ENCODE measurements at places on chromosomes 4 and X.

GRCh38 chr4:163558539-163559044 is 64.1 kb downstream of the TMA16 start:
- no peak for DNase-seq

DNA sequence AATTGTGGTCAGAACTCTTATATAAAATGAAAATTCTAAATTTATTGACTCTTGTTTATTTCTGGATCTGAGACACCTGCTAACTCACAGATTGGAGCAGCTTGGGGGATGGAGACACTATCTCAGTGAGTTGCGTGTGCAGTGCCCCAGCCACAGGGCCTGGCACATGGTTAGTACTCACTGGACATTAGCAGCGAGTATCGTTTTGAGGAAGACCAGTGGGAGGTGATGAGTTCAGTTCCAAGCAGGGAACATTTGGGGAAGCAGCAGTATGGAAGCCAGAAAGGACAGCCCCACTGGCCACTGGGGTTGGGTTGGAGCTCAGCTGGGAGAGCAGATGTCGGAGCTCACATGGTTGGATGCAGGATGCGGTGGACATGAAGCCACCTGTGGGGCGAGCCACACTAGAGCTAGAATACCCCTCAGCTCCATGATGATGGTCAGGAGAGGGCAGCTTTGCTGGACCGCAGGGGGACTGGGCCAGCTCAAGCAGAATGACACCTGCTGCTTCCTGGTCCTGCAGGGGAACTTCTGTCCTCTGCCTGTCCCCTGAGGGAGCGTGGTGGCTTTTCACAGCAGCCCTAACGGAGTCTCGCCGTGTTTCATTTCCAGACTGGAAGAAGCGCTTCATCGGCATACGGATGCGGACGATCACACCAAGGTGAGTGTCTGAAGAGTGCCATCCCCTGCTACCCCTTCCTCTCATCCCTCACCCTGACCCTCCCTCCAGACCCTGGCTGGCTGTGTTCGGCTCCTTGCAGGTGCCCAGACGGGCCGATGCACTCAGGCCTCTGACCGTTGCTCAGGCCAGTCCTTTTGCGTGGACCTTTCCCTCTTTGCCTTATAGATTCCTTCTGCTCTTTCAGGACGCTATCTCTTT is 32.5 kb downstream of the HTRA3 start:
- no peak for DNase-seq

DNA sequence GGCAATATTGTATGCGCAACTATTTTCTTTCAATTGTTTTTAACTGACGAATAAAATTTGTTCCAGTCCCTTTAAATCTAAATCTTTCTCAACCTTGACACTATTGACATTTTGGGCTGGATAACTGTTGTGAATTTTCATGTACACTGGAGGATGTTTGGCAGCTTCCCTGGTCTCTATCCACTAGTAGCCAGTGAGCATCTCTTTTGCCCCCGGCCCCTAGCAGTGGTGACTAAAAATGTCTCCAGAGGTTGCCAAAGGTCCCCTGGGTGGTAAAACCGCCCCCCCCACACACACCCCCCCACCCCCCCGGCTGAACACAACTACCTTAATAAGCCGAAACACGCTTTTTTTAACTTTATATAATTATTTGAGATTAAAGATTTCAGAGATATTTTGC is 514 bp downstream of the FANCB start:
- no peak for DNase-seq

DNA sequence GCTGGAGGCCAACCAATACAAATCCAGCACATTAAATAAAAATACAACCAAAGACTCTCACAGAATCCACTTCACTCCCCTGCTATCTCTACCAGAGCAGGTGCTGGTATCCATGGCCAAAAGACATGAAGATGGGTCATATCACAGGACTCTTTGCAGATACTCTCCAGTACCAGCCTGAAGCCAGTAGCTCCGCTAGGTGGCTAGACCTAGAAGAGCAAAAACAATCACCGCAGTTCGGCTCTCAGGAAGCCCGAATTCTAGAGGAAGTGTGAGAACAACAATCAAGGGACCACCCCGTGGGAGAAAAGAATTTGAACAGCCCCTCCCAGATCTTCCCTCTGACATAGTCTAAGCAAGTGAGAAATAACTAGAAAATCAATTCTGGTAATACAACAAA is 20.2 kb downstream of the CLIC2 start:
- no peak for DNase-seq

DNA sequence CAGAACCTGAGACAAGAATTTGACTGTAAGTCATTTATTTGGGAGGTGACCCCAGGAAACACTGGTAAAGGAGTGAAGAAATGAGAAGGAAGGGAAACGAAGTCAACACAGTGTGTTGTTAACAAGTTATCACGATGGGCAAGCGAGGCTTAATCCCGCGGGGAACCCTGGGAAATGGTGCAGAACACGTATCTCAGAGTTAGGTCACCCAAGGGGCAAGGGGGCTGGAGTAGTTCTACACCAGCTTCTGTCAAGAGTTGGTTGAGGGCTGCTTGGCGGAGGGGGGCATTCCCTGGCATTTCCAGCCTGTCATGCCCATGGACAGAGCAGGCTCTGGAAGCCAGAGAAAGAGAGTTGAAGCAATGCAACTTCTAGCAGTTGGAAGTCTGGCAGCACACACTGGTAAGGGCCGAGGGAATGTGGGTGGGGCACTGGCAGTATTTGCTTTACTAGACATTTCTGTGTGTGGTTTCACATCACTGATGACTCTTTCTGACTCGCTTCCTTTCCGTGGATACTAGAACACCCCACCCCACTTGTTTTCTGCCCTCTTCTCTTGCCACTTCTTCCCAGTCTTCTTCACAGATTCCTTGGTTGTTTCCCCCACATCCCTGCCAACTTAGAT is 52.2 kb upstream of the ADGRG2 start:
- peak; percentile 79 for DNase-seq

DNA sequence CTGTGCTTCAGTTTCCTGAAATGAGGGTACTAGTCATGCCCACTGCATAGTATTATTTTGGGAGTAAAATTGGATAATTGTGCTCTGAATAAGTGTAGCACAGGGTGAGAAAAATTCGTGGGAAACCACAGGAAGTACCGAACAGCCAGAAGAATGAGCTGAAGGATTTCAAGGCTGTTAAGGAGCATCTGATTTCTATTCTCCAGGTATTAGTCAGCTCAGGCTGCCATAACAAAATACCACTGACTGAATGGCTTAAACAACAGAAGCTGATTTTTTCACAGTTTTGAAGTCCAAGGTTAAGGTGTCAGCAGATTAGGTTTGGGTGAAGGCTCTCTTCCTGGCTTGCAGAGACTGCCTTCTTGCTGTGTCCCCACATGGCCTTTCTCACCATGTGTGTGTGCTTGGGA is 41.9 kb downstream of the WWC2 start:
- DNase-seq = peak; percentile 82
